Mesenchymal stem cell (in vitro differentiated cells and primary cell): ENCODE measurements at places on chromosomes 6 and 20.

DNA sequence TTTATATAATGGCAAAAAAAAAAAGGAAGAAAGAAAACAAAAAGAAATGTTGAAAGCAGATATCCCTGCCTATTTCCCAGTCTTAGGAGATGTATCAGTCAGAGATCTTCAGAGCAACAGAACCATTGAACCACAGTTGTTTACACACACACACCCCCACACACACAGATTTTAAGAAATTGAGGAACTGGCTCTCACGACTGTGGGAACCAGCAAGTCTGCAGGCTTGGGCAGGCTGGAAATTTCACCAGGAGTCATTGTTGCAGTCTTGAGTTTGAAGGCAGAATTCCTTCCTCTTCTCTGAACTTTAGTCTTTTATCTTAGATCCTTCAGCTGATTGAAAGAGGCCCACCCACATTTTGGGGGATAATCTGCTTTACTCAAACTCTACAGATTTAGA is 380.9 kb downstream of the CDKAL1 start:
- no peak for DNase-seq
- no peak overlapping the region for H3K27ac ChIP-seq
- no peak overlapping the region for H3K4me3 ChIP-seq

- H3K4me3 ChIP-seq = no peak overlapping the region
- no peak for DNase-seq
- H3K27ac ChIP-seq = no peak overlapping the region
- H3K27me3 ChIP-seq = no peaks in the 10 kb centered on the region
- H3K4me1 ChIP-seq = no peaks in the 10 kb centered on the region
Observed at GRCh38 chr6:19552076-19552475, 285.1 kb upstream of the ID4 start.

DNA sequence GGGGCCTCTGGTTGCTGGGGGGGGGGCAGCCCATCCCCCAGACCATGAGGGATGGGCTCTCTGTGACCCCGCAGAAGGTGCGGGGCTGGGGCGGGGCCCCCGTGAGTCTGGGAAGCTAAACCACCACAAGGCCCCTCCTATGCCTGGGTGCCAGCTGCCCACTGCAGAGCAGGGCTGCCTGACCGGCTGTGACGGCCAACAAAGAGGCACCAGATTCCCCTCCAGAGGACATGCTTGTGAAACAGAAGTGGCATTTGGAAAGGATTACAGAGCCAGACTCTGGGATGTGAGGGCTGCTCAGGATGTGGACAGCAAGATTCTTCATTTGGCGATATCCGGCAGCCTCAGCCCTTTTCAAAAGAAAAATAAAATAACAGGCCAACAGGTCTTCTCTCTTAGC is 16.5 kb upstream of the NTSR1 start:
- H3K4me1 ChIP-seq = peaks cover 33% of the 10 kb centered on the region
- H3K4me3 ChIP-seq = no peak overlapping the region
- no peak overlapping the region for H3K27ac ChIP-seq
- H3K36me3 ChIP-seq = no peaks in the 10 kb centered on the region
- H3K27me3 ChIP-seq = peaks cover 66% of the 10 kb centered on the region

DNA sequence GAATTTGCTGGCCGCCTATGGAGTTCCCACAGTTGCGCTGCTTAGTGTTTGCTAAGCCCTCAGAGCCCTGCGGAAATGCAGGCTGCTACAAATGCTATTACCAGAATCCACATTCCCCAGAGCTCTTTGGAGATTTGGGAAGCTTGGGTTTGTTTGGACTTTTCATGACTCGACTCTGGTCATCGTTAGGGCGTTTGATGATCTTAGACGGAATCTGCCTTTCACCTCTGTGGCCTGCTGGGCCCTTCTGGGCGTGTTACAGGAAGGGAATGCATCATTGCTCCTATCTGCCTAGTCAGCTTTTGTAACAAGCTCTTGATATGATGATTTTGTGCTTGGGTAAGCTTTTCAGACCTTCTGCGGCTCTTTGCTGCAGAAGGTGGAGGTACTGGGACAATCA is 50.8 kb downstream of the EYA2 start:
- DNase-seq = no peak
- H3K4me1 ChIP-seq = no peaks in the 10 kb centered on the region
- H3K4me3 ChIP-seq = no peak overlapping the region
- peaks cover 4% of the 10 kb centered on the region for H3K27me3 ChIP-seq
- no peak overlapping the region for H3K27ac ChIP-seq

- no peaks in the 10 kb centered on the region for H3K36me3 ChIP-seq
- H3K4me1 ChIP-seq = peaks cover 7% of the 10 kb centered on the region
- H3K27me3 ChIP-seq = peaks cover 20% of the 10 kb centered on the region
- H3K27ac ChIP-seq = no peak overlapping the region
Observed at GRCh38 chr6:13870214-13870830, 54.4 kb upstream of the RNF182 start.

GRCh38 chr6:109458774-109459531 is 3.4 kb upstream of the MICAL1 start:
- H3K36me3 ChIP-seq = peaks cover 31% of the 10 kb centered on the region
- peaks cover 16% of the 10 kb centered on the region for H3K4me1 ChIP-seq
- H3K27me3 ChIP-seq = no peaks in the 10 kb centered on the region
- no peak overlapping the region for H3K27ac ChIP-seq

GRCh38 chr6:93468291-93468690 is 48.9 kb upstream of the EPHA7 start:
- no peaks in the 10 kb centered on the region for H3K27me3 ChIP-seq
- H3K27ac ChIP-seq = peak overlapping the region; percentile 26
- DNase-seq = peak; percentile 85

GRCh38 chr6:89862273-89862672 is 32.0 kb upstream of the GJA10 start:
- no peak overlapping the region for H3K27ac ChIP-seq
- H3K36me3 ChIP-seq = peaks cover 83% of the 10 kb centered on the region
- no peak for DNase-seq
- H3K4me1 ChIP-seq = no peaks in the 10 kb centered on the region

DNA sequence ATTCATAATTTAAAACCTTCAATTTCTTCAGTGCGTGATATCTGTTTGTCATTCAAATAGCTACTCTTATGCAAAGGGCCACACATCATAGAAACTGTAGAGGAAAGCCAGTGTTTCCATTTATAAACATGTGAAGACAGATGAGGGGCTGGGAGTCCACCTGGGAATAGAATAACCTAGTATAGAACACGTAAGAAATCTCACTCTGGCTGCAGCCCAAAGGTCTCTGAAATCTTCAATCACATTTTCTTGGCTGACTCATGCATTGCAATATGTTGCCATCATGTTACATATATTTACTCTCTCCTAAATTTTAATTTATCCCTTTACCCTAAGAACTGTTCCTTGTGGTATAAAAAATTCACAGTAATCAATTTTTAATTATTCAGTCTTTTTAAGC is 123.2 kb downstream of the ELOVL4 start:
- H3K4me3 ChIP-seq = no peak overlapping the region
- H3K4me1 ChIP-seq = no peaks in the 10 kb centered on the region
- H3K27me3 ChIP-seq = no peaks in the 10 kb centered on the region
- no peaks in the 10 kb centered on the region for H3K36me3 ChIP-seq

DNA sequence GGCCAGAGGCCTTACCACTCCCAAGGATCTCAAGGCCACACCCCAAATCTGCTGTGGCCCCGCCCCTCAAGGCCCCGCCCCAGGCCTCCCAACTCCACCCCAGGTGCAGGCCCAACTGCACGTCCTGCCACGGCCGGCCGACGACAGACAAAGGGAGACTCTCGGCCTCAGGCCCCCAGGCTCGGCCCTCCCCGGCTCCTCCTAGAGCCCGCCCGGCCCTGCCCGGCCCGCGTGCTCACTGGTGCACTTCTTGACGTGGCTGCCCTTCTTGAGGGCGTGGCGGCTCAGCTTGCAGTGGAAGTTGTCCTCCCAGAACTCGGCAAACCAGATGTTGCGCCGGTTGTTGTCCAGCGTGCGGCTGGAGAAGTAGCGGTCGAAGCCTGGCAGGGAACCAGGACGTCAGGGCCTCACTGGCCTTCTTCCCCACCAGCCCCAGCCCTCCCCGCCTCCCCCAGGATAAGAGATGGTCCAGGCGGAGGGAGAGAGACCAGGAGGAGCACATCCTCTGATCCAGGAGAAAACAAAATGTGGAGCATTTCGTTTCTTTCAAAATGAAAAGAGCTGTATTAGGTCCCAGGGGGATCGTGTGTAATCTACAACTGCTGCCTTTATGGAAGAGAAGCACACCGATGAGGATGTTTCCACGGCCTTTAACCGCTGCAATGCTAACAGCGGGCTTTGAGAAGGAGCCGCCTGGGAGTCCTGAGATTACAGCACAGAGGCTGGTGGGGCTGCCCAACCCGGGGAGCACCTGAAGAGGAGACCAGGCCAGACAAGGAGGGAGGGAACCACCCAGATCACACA is 89.4 kb downstream of the GRM4 start:
- no peak for DNase-seq
- peaks cover 3% of the 10 kb centered on the region for H3K36me3 ChIP-seq
- H3K27me3 ChIP-seq = peaks cover 64% of the 10 kb centered on the region
- peaks cover 3% of the 10 kb centered on the region for H3K4me1 ChIP-seq
- H3K4me3 ChIP-seq = peak overlapping the region; percentile 22

- H3K27ac ChIP-seq = peak overlapping the region; percentile 93
- no peaks in the 10 kb centered on the region for H3K4me1 ChIP-seq
- H3K4me3 ChIP-seq = no peak overlapping the region
- peaks cover 8% of the 10 kb centered on the region for H3K36me3 ChIP-seq
- DNase-seq = no peak
- no peaks in the 10 kb centered on the region for H3K27me3 ChIP-seq
Observed at GRCh38 chr6:52424513-52424912, 4.4 kb downstream of the EFHC1 start.

DNA sequence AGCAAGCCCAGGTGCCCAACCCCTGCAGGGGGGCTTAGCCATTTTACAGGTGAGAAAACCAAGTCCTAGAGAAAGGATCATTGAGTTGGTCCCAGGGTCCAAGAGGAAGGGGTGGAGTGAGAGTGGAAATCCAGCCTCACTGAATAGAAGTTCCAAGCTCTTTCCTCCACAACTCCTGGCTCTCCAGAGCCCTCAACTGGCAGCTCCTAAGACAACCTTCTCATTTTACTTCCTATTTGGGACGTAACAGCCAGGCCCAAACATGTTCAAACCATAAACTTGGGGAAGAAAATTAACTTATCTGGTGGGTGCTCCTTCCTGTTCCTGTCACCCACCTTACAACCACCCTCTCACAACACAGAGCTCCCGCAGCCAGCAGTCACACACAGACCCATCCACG is 57.9 kb downstream of the PRND start:
- no peaks in the 10 kb centered on the region for H3K4me1 ChIP-seq
- H3K36me3 ChIP-seq = peaks cover under 1% of the 10 kb centered on the region
- no peak overlapping the region for H3K4me3 ChIP-seq
- H3K27ac ChIP-seq = no peak overlapping the region
- H3K27me3 ChIP-seq = no peaks in the 10 kb centered on the region
- DNase-seq = no peak

GRCh38 chr6:36373368-36374019 is 14.0 kb downstream of the ETV7 start:
- no peaks in the 10 kb centered on the region for H3K36me3 ChIP-seq
- no peak overlapping the region for H3K27ac ChIP-seq
- H3K4me1 ChIP-seq = peaks cover 3% of the 10 kb centered on the region
- no peak for DNase-seq
- peaks cover 33% of the 10 kb centered on the region for H3K27me3 ChIP-seq

GRCh38 chr6:282867-283416 is 9.3 kb upstream of the DUSP22 start:
- DNase-seq = no peak
- no peaks in the 10 kb centered on the region for H3K36me3 ChIP-seq
- H3K4me3 ChIP-seq = no peak overlapping the region

DNA sequence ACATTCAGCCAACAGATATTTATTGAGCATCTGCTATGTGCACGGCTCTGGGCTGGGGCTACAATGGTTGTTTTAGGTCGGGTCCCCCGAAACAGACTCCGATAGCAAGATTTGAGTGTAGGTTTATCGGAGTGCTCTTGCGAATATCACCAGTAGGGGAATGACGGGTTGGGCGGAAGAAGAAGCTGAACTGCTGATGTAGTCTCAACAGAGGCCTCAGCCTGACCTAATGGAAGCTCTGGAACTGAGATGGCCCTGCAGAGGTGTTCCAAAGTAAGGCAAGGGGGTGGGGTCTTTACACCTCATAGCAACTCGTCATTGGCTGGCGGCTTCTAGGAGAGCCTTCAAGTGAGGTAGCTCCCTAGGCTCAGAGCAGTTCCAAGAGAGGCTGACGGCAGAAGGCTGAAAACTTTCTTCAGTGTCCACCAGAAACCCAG is 1.1 kb downstream of the L3MBTL1 start:
- no peak overlapping the region for H3K27ac ChIP-seq
- H3K27me3 ChIP-seq = peaks cover 38% of the 10 kb centered on the region
- peaks cover 18% of the 10 kb centered on the region for H3K4me1 ChIP-seq
- peak; percentile 34 for DNase-seq
- H3K36me3 ChIP-seq = peaks cover 5% of the 10 kb centered on the region

DNA sequence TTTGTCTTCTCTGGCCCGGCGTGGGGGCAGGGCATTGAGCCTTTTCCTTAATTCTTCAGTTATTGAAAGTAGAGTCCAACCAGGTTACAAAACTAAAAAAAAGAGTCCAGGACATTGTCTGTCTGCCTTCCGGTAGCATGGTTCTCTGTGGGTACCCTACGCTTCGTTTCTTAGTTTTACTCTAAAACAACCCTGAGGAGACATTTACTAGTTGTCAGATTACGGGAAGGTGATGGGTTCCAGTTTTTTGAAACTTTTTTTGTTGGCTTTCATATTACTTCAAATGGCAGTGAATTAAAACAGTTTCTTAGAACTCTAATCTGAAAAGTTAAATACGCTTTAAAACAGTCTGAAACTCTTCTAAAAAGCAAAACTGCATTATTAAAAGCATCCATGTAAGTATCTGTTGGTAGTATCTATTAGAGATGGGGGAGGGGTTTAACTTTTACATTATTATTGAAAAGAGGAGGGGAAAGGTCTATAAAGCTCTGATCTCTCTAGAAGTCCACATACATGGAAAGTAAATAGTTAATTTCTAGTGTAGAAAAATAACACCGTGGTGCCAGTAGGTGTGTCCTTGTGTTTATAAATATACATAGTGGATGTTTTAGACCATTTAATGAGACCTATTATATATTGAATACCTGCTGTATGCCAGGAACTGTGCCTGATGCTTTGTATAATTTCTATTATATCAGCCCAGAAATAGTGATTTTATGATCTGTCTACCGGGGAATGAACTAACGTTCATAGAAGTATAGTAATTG is 2.2 kb downstream of the BICRAL start:
- no peak for DNase-seq
- peaks cover 12% of the 10 kb centered on the region for H3K4me1 ChIP-seq
- peak overlapping the region; percentile 81 for H3K4me3 ChIP-seq
- H3K36me3 ChIP-seq = peaks cover 4% of the 10 kb centered on the region

DNA sequence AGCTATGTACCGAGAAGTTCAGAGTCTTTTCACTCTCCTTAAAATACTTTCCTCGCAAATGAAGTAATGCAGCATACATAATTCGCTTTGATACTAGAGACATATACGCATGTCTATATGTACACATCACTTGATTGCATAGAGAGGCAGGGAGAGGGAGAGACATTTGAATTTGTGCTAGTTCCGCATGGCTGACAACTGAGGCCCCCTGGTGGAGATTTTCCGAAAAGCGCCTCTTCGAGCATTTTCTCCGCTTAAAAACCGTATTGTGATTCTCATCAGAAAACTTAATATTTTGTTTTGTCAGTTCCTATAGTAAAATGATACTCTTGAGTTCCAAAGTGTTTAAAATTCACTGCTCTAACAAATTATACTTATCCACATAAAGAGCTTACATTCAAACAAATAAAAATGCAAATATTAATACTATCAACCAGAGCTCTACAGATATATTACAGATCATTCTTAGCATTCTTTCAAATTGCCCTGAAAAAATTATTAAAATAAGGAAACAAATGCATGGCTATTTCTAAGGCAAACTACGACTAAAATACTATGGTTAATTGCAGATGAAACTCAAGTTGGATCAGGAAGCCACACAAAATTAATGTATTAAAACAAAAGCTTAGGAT is 637 bp downstream of the MYLK4 start:
- H3K27ac ChIP-seq = no peak overlapping the region
- peaks cover 2% of the 10 kb centered on the region for H3K4me1 ChIP-seq
- peak; percentile 68 for DNase-seq
- no peaks in the 10 kb centered on the region for H3K36me3 ChIP-seq
